Stimulated activated CD8-positive, alpha-beta memory T cell treated with anti-CD3 and anti-CD28 coated beads, Interleukin-4, amount 100 ng/mL, for 1 hour (primary cell): ENCODE measurements at places on chromosomes 5 and 9.

DNA sequence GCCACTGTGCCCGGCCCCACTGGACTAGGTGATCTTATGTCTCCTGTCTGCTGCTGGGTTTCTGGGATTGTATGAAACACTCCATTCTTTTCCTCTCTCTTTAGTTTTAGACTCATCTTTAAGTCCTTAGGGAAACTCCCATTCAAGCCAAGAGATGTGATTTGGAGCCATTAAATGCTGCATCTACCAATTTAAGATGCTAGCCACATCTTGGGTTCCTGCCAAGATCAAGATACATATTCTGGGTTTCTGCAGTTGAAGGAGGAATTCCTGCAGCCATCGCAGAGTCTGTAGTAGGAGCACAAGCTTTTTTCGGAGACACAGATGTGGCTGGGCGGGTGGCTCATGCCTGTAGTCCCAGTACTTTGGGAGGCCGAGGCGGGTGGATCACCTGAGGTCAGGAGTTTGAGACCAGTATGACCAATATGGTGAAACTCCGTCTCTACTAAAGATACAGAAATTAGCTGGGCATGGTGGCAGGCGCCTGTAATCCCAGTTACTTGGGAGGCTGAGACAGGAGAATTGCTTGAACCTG lies 23.2 kb downstream of the STXBP1 start:
- DNase-seq, result no peak

DNA sequence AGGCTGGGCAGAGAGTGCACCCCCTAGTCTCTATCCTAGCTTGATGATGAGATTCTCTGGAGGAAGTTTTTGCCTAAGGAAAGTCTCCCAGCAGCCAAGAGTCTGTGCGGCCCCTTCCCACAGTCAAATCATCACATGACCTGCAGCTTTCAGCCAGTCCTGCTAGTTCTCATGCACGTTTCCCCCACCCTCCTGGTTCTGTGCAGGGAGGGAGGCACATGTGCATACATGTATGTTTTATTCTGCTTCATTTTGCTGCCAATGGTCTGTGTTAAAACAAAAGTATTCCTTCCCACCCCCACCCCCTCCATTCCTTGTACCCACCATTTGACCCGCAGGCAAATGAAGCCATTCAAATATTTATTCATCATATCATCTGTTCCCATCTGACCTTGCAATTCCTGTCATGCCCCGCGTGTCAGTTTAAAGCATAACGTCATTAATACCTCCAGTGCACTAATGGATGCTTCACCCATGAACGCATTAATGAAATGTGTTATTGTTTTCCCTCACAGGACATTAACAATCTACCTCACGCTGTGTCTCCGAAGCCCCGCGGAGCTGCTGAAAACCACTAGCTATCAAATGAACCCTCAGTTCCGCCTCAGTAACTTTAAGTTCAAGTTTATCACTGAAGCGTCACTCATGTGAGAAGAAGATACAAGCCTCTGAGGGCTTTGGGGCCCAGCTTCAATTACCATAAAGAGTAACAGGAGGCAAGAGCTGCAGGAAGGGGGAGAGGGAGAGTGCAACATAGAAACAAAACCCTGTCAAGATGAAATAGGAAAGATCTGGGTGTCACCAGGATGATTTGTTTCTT lies 139.6 kb downstream of the RASEF start:
- DNase-seq, result no peak

DNA sequence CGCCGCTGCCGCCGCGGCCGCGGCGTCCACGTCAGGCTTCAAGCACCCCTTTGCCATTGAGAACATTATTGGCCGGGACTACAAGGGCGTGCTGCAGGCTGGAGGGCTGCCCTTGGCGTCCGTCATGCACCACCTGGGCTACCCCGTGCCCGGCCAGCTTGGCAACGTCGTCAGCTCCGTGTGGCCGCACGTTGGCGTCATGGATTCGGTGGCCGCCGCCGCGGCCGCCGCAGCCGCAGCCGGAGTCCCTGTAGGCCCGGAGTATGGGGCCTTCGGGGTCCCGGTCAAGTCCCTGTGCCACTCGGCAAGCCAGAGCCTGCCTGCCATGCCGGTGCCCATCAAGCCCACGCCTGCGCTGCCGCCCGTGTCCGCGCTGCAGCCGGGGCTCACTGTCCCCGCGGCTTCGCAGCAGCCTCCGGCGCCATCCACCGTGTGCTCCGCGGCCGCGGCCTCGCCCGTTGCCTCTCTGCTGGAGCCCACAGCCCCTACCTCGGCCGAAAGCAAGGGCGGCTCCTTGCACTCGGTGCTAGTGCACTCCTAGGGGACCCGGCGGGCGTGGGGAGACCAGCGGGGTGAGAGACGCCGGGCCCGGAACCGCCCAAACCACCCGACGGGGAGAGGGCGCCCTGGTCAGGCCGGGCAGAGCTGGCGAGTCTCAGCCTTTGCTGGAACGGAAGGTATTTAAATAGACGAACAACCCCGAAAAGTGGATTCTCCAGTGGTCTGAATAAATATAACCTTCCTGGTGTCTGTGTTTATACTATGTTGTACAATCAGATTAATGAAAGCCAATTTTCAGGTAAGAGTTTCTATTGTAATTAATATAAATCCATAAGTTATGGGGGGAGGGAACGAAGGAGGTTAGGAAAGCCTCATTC lies 1.2 kb downstream of the FOXB2 start:
- DNase-seq, result no peak

DNA sequence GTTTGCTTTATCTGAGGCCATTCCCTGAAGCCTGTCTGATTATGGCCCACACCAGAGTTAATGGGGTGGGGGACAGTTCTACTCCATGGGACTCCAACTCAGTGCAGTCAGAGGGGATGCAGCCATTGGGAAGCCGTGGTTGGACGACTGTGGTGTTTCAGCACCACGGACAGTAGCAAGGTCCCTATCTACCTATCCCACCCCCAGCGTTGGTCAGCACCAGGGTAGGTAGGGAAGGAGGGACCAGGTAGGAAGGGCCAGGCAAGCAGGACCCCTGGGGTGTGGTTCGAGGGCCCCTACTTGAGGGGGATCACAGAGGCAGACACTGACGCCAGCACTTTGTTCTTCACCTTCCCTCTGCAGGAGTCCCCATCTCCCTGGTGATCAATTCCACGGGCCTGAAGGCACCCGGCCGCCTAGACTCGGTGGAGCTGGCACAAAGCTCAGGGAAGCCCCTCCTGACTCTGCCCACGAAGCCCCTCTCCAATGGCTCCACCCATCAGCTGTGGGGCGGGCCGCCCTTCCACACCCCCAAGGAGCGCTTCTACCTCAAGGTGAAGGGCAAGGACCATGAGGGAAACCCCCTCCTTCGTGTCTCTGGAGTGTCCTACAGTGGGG lies 33.2 kb downstream of the HMCN2 start:
- no peak for DNase-seq

GRCh38 chr5:17817990-17818389 lies 183.7 kb downstream of the TAF11L14 start:
- no peak for DNase-seq

GRCh38 chr9:82337351-82337750 lies 348.8 kb downstream of the SPATA31D1 start:
- DNase-seq, result no peak

DNA sequence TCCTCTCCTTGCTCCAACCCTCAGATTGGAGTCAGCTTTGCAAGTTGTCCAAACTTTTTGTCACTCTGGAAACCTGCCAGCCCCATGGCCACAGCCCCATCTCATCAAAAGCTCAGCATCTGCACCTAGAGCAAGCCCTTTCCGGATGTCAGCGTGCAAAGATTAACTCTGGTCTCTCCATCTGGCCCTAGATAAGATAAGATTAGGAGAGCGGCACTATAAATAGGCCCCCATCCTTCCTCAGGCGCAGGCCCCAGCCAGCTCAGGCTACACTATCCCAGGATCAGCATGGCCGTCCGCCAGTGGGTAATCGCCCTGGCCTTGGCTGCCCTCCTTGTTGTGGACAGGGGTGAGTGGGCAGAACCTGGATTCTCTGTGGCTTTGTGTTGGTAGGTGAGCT lies at the start of gene SPINK4:
Gene SPINK4 (plus strand): TSS at position 247 of the 400 bp plus-strand sequence. CDS start 42 bp downstream, at position 289.
- no peak for DNase-seq

DNA sequence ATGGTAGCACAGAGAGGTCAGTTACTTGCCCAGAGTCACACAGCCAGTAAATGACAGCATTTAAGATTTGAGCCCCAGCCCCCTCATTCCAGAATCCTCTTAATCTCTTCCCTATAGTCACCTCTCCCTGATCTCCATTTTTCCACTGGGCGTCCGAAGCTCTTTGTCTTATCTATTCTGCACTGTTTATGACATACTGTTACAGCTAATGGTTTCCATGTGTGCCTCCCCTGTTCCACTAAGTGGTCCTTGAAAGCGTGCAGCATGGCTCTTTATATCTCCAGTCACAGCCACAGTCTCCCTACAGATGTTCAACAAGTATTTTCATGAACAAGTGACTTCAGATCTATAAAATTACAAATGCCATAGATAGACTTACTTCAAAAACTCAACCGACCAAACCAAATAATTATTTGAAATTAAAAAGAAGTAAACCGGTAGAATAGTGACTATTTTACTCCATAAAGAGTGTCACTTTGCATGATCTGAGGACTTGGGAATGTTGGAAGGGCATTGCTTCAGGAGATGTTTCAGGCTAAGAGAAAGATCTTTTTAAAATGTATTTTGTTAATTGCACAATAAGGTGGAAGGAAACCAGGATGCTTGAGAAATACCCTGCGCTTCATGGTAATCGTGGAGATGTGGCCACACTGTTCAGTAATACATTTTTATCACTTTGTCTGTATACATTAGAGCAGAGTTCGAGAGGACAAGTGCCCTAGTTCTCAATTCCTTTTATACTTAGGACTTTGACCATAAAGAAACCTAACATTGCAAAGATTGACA lies 237.2 kb downstream of the FBXL7 start:
- DNase-seq, result no peak

- no peak for DNase-seq
Observed at GRCh38 chr5:54296386-54296785, 14.0 kb downstream of the ARL15 start.

- no peak for DNase-seq
Observed at GRCh38 chr9:8140557-8140956, 341.0 kb upstream of the DMAC1 start.

GRCh38 chr5:35741126-35741716 lies 115.5 kb upstream of the IL7R start:
- DNase-seq, result no peak

GRCh38 chr5:38297830-38298608 lies 39.7 kb downstream of the EGFLAM start:
- DNase-seq, result no peak

GRCh38 chr5:88776692-88777091 lies 106.3 kb downstream of the MEF2C start:
- no peak for DNase-seq

GRCh38 chr5:10423022-10423421 lies 18.7 kb upstream of the ROPN1L start:
- DNase-seq, result no peak

DNA sequence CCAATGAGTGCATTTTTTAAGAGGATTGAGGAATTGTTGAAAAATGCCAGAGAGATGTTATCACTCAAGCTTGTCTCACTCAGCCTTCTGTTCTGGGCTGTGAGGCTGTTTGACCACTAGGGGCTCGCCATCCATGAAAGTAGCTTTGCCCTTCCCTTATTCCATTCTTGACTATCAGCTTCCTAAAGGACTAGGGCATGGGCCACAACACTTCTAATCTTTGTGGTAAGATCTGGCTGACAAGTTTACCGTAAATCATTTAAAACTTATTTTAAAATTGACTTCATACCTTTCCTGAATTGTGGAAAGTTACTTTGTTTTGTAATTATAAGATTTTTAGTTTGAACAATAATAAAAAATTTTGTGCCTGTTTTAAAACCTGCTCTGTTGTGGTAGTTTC lies 49.5 kb downstream of the TJP2 start:
- no peak for DNase-seq

GRCh38 chr9:16303506-16303905 lies 567.0 kb downstream of the BNC2 start:
- no peak for DNase-seq

DNA sequence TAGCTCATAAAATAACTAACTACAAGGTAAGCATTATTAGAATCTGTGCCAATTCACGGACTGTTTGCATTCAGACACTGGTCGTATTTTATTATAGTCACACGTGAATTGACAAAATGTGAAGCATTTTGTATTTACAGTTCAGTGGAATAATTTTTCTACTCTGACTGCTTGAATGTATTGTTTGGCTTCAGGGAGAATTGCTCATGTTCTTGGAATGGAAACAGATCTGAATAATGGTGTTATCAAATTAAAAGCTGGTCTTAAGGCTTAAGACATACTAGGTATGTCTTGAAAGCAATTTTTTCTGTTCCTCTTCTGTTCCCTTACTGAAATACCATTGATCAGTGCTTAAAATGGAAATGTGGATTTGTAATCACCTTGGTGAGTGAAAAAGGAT lies 543.7 kb upstream of the TLE4 start:
- DNase-seq, result no peak

GRCh38 chr9:4117835-4118610 lies 181.8 kb downstream of the GLIS3 start:
- DNase-seq, result peak; percentile 10

- DNase-seq, result no peak
Observed at GRCh38 chr5:132417889-132418485, 48.5 kb downstream of the SLC22A5 start.

DNA sequence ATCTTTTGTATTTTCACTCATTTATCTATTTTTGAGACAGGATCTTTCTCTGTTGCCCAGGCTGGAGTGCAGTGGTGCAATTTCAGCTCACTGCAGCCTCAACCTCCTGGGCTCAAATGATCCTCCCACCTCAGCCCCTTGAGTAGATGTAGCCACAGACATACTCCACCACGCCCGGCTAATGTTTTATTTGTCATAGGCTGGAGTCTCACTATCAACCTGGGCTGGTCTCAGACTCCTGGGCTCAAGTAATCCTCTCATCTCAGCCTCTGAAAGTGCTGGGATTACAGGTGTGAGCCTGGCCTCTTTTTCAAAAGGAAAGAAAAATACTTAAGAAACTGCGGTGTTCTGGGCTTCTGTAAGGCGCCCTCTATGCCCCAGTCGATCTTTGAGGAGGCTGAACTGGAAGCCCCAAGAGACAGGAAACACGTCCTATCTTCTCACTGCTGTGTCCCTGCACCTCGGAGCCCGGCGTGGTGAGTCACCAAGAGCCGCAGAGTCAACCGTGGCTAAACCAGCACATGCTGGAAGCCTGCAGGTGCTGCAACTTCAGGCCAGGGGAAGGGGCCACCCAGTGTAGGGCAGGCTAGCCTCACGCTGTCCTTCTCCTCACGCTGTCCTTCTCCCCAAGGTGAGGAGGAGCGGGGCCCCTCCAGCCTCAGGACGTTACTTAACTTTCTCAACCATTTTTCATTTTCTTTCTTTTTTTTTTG lies 15.2 kb upstream of the LHX3 start:
- no peak for DNase-seq

DNA sequence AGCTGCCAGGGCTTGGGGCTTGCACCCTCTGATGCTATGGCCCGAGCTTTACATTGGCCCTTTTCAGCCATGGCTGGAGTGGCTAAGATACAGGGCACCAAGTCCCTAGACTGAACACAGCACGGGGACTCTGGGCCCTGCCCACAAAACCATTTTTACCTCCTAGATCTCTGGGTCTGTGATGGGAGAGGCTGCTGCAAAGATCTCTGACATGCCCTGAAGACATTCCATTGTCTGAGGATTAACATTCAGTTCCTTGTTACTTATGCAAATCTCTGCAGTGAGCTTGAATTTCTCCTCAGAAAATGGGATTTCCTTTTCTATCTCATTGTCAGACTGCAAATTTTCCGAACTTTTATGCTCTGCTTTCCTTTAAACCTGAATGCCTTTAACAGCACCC lies 337.0 kb upstream of the SMC2 start:
- DNase-seq, result no peak

- no peak for DNase-seq
Observed at GRCh38 chr5:72543365-72543764, 36.2 kb upstream of the ZNF366 start.
